ENCODE measurements at places on chromosomes 12 and 14.

DNA sequence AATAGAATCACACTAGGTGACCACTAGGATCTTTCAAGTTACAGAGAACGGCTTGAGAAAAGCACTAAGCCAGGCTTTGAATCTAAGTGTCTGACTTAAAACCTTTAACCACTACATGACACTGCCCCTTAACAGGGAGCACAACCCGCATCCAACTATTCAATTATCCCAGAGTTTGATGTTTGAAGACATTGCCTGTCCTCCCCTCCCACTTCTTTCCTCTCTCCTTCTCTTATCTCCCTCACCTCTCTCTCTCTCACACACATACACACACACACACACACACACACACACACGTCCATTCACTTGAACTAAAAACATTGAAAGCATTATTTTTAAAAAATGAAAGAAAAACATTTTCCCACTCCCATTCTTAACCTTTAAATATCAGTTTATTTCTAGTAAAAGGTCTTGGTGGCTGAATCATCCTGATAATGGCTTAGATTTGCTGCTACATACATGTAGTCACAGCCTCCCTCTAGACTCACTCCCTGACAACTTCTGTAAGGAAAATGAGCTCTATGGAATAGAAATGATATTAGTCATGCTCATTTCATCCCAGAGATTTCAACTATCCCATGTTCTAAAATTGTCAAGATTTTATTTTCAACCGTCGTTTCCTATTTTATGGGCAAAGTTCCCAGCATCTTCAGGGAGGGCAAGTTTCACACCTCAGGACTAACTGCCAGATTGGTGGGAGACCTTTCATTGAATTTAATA, 53.5 kb upstream of the RAP1B start:
- DNase-seq = no peak

GRCh38 chr12:58920961-58921861, 907 bp upstream of the LRIG3 start:
- DNase-seq = no peak

DNA sequence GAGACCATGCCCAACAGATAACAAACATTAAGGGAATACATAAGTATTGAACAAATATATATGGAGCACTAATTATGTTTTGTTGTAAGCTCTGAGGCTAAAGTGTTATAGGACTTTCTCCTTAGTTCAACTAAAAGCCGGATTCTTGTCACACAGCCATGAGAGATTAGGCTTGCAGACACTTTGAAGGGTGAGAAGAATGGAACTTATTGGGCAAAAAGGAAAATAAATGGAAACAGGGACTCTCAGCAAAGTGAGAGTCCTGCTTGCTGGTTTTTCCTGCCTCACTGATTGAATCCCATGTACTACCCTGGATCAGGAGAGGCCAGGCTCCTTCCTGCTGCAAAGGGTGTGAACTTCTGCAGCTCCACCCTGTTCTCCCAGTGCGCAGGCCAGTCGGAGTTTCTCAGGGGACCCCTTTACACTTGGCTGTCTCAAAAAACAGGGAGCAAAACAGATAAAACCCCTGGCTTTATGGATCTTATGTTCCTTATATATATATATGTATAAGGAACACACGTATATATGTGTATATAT, 77.1 kb upstream of the FUT8 start:
- DNase-seq = no peak

GRCh38 chr14:101236496-101237251, 324.6 kb upstream of the DIO3 start:
- DNase-seq = no peak

- no peak for DNase-seq
These were observed 239.2 kb downstream of the MSRB3 start for GRCh38 chr12:65517656-65518210.

DNA sequence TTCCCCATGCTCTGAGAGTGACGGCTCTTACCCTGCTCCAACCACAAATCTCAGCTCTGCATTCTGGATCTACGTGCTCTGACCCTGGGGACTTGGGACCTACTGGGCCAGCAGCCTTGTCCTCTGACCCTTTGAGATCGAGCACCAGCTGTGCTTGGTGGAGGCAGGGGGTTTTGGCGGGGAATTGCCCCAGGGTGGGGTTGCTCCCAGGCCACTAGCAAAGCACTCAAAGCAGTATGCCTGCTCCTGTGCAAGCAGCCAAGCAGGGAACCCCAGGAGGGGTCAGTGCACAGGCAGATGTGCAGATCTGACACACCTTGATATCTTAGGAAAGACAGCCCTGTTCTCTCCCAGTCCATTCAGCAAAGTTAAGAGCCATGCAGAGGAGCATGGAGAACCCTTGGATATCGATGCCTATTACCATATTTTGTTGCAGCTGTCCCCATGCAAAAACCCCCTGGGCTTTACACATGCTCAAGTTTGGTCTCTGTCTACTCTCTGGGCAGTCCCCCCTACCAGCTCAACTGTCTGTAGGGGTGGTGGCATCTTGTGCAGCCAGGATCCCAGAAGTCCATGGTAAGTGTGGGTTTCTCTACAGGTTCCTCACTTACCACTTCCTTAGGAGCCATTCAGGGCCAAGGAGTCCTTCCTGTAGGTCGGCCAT, 319.0 kb downstream of the TMTC2 start:
- DNase-seq = no peak

DNA sequence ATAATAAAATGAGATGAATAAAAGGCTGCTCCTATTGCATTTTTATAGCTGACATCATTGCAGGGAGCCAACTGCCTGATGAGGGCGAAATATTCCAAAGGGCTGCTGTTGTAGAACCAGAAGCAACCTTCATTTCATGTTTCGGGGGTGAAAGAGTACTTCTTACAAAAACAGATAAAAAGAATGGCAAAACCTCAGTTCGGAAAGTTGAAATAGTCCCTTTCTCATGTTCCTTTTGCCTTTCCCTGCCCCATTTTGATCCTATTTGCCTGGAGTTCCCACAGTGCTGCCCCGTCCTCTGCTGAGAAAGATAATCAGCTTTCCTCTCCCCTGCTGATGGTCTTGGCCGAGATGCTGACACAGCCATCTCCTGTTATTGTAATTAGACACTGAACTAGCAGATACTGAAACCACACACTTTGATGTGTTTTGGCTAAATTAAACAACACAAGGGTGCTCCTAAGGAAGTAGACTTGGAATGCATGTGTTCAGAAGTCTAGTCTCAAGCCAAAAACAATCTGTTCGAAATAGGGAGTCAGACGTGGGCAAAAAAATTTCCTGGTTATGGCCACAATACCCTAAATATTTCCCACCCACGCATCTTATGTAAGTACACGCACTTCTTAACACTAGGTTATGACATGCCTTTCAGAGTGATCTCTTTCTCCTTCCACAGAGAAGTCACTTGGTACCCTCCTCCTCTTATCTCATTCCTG, 117.2 kb downstream of the PPM1H start:
- no peak for DNase-seq

DNA sequence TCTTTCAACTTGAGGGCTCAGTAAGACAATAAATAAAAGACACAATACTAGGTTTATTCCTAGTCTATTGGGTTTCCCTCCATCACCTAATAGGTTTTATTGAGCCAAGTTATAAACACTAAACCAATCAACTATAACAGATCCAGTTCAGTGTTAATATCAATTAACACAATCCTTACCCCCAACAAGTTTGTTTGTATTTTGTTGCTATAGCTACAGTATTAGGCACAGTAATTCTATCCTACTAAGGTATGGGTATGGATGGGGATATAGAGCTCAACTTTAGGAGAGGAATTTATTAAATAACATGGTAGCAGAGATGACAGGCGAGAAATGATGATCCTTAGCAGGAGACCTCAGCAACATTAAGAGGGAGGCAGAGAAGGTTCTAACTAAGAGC, 13.3 kb downstream of the PPP4R3A start:
- DNase-seq = no peak

DNA sequence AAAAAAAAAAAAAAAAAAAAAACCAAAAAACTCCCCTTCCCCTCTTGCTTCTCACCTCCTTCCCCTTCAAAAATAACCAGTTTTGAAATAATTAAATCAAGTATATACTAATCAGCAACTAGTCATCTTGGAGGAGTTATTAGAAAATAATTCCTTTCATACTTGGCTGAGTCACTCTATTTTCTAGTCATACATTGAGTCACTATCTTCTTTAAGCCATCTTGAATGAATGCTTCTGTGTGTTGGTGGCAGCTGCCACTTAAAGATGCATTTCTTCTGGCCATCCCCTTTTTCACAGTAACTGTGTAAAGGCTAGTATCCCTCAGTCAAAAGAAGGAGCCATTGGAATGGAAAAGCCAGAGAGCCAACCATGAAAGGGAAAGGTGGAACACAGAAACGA, 84.2 kb upstream of the TMEM263 start:
- DNase-seq = no peak

- no peak for DNase-seq
These were observed 24.2 kb downstream of the NINJ2 start for GRCh38 chr12:638953-639557.

DNA sequence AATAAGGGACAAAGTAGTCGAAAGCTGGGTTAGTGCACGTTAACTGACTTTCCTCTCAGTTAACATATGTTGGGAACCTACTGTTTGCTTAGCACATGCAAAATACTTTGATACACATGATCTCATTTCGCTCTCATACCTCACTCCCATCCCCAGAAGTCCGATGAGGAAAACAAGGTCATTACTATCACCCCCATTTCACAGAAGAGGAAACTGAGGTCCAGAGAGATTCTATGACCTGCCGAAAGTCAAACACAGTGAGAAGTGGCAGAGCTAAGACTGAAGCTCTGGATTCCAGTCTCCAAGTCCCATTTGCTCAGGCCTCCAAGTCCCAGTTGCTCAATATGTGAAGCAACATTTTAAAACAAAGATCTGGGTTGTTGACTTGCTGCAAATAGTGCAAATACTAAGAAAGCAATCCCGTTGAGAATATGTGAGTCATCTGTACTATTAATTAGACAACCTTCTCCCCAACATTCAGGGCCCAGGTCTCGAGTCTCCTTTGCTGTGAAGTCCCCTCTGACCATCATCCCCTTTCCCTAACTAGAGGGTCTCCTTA, 170.6 kb upstream of the PWP1 start:
- DNase-seq = no peak

GRCh38 chr12:102478405-102479098, 1.8 kb downstream of the IGF1 start:
- DNase-seq = no peak

- no peak for DNase-seq
These were observed 111.4 kb downstream of the DACT1 start for GRCh38 chr14:58749066-58749669.

- peak; percentile 8 for DNase-seq
These were observed 59.4 kb downstream of the TSPAN11 start for GRCh38 chr12:30985814-30986452.

- DNase-seq = no peak
These were observed 1.7 kb downstream of the ERBB3 start for GRCh38 chr12:56081393-56082347.

- DNase-seq = no peak
These were observed 164.6 kb upstream of the PARP11 start for GRCh38 chr12:4037747-4038312.

DNA sequence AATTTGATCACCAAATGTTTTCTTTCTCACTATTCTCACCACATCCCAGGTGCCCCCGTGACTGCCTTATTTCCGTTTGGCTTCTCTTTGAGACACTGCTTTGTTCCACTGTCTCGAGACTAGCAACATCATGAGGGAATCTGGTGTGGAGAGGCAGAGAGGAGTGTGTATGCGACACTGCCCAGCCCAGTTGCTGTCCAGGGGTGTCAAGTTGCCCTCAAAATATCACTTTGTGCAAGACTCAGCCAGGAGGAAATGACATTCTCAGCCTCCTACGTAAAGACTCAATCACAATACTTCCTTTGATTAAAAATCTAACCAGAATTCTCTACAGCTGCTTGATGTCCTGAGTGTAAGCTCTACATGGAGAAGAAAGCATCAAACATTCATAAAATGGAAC, 48.2 kb upstream of the EEA1 start:
- DNase-seq = no peak

DNA sequence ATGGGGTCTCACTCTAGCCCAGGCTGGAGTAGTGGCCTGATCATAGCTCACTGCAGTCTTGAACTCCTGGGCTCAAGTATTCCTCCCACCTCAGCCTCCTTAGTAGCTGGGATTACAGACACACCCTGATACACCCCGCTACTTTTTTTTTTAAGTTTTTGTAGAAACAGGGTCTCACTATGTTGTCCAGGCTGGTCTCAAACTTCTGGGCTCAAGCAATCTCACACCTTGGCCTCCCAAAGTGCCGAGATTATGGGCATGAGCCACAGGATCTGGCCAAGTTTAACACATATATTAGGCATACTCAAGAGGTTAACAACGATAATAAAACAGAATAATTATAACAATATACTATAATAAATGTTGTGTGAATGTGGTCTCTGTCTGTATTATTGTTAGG, 25.8 kb downstream of the PPTC7 start:
- no peak for DNase-seq

DNA sequence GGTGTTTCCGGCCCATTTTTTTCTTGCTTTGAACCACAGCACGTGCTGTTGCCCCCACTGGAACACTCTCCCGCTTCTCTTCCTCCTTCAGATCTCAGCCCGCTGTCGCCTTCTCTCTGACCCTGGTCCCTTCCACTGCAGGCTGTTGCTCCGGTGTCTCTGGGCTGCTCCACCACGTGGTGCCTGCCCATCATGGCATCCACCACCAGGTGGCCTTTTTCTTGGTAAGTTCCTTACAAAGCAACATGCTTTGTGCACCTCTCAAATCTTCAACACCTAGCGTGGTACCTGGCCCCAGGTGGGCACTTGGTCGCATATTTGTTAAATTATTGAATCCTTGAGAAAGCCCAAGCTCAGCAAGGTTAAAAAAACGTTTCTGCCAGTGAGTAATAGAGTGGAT, 19.1 kb downstream of the TUNAR start:
- peak; percentile 2 for DNase-seq

- DNase-seq = no peak
These were observed 38.4 kb upstream of the FGD4 start for GRCh38 chr12:32360956-32361355.

GRCh38 chr12:77133566-77133965, 68.2 kb upstream of the E2F7 start:
- no peak for DNase-seq

- DNase-seq = no peak
These were observed 32.4 kb downstream of the FERMT2 start for GRCh38 chr14:52918486-52918885.

DNA sequence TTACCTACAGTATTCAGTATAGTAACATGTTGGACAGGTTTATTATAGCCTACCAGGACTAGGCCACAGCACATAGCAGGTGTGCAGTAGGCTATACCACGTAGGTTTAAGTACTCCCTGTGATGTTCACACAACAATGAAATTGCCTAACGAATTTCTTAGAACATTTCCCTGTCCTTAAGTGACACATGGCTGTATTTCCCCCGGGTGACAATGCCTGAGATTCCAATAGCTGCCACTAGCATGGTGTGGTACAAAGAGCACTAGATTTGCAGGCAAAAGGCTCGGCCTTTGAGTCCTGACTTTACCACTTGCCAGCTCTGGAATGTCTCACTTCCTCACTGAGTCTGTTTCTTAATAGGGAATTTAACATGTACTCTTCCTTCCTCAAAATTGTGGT, 19.7 kb downstream of the PTPN21 start:
- no peak for DNase-seq

- DNase-seq = no peak
These were observed 63.8 kb downstream of the CDC42BPB start for GRCh38 chr14:102993523-102993922.
